ENCODE measurements at places on chromosomes 5 and 9. TPM values are rescaled to one million over a fixed set of nuclear protein-coding genes. Genes with fewer than 3 reads are reported as not detected.

GRCh38 chr5:73694089-73694488 lies 68.1 kb downstream of the ARHGEF28 start:
- DNase-seq = no peak

- no peak for DNase-seq
Measured at GRCh38 chr9:93509084-93509483, 55.7 kb upstream of the FAM120AOS start.

- no peak for DNase-seq
Measured at GRCh38 chr5:179198825-179199224, 138.7 kb downstream of the ZNF354C start.

The CAMK2A gene
- total RNA-seq = 22.7 TPM

DNA sequence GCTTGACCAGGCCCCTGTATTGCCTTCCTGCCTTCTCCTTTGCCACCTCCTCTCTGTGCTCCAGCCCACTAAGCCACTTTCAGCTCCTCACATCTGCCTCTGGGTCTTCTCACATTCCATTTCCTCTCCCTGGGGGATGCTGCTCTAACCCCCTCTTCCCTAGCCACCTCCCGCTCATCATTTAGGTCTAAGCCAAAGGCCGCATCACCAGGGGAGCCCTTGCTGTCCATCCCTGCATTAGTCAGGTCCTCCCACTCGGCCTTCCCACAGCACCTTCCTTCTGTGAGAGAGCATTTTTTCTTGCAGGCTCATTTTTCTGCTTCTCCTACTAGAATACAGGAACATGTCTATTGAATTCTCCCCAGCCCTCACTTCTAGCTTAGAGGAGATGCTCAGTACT lies 72.6 kb upstream of the GALNT10 start:
- no peak for DNase-seq

- peak; percentile 73 for DNase-seq
Measured at GRCh38 chr9:129322022-129322621, 144.1 kb upstream of the IER5L start.

The SMIM15 gene
- total RNA-seq = 20.0 TPM

- no peak for DNase-seq
Measured at GRCh38 chr5:560792-561166, 36.5 kb upstream of the SLC9A3 start.

GRCh38 chr5:181281077-181281983 lies 20.4 kb upstream of the TRIM52 start:
- no peak for DNase-seq

- DNase-seq = no peak
Measured at GRCh38 chr9:107112707-107113243, 170.3 kb upstream of the RAD23B start.

The SPTLC1 gene
- 26.1 TPM for total RNA-seq

- no peak for DNase-seq
Measured at GRCh38 chr5:43099640-43100039, 21.1 kb upstream of the ZNF131 start.

DNA sequence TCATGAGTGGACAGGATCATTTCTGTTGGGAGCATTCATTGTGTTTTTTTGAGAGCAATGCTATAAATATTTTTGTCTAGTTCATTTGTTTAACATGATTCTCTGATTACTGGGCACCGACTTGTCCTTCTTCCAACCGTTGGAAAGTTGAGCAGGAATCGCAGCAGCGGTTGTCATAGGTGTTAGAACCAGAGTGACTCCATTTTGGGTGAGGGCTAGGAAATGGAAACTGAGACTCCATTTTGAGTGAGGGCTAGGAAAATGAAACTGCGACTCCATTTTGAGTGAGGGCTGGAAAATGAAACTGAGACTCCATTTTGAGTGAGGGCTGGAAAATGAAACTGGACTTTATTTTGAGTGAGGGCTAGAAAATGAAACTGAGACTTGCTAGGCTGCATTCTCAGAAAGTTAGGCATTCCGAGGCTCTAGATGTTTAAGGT lies 100.6 kb downstream of the ICE1 start:
- DNase-seq = no peak

The VCAN gene
- total RNA-seq = 61.0 TPM

GRCh38 chr5:129445379-129445778 lies 14.7 kb upstream of the ADAMTS19 start:
- no peak for DNase-seq

The TMEM252 gene
- not detected for total RNA-seq

Data from cardiac septum (tissue), 1 donor.